ENCODE measurements at places on chromosomes 2 and 18. TPM values are rescaled to one million over a fixed set of nuclear protein-coding genes. Genes with fewer than 3 reads are reported as not detected.

DPYSL5 gene
- not detected for total RNA-seq

PGAP1 gene
- total RNA-seq, result 11.3 TPM

XDH gene
- not detected for total RNA-seq

FIGLA gene
- total RNA-seq, result not detected

- no peak for DNase-seq
Observed at GRCh38 chr2:169716238-169716886, 17.3 kb upstream of the KLHL23 start.

DNA sequence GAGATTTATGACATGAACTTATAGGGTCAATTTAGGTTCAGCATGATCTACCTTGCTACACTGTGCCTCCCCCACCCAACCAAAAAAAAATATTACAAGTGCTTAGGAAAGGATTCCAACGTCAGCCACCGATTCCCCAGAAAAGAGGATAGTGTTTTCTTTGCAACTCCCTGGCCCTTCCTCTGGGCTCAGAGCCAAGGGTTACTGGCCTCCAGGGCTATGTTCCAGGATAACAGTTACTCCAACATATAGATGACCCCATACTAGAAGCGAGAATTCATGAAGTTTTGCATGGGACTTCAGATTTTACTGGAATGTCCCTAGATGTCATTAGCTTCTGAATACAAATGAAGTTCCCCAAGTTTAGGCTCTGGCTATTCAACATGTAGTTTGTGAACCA is 172.1 kb downstream of the UPP2 start:
- no peak for DNase-seq

- no peak for DNase-seq
Observed at GRCh38 chr2:95574506-95574905, 17.3 kb upstream of the TRIM43 start.

DNA sequence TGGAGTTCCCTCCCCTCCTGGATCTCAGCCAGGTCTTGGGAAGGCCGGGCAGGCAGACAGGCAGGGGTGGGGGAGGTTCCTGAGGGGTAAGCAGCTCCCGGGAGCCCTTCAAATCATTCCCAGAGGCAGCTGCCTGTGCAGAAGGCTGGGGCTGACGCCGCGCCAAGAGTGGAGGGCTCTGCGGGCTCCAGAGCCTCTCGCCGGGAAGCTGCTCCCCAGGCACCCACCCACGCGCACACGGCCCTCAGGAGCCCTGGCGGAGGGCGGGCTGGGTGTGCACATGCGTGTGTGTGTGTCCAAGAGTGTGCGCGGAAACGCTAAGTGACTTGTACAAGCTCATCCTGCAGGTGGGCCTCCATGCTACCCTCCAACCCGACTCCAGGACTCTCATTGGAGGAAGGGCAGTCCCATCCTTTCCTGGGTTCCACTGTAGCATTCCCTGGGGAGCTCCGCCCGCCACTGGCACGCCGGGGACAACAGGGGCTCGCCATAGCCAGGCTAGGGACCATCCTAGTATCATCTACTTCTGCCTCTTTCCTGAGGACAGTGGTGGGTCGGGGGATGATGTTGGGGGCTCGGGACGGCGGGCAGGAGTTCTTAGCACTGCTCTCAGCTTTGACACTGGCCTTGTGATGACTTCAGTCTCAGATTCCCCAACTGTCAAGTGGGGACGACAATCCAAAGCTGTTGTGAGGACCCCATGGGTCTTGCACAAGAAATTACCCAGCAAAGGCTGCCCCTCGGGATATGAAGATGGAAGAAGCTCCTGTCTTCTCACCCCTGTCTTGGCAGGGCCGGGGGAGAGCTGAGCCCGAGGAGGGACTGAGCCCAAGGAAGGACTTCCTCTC is 50.3 kb downstream of the INHBB start:
- no peak for DNase-seq

DNA sequence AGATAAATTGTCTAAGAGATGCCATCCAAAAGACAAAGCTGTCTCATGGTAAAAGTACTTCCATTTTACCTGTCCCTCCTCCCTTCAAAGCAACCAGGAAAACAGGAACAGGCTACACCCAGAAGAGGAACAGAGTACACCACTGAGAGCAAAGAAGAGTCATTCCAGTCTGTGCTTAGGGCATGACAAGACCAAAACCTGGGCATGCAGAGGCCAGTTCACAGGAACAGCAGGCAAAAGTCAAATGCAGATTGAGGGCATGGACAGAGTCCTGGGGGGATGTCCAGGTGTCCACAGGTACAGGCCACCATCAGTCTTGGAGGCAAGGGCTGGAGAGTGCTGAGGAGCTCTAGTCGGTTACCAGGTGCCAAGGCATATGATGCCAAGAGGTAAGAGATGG is 23.7 kb downstream of the PLEK start:
- no peak for DNase-seq

DNA sequence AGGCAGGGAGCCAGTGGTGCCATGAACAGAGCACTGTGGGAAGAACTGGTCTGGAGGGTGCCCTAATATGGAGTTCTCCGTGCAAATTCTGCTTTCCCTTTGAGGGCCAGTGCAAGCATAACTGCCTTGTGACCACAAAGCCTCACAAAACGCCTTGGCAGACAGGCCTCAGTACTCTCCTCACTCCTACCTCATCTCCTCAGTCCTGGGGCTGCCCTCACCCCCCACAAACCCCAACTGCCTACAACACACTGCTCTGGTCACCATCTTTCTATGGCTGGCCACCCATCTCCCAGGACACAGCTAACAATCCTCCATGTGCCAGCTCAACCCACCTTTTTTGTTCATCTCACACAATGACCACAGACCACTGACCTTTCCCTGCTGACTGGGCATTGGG is 8.9 kb downstream of the COX5B start:
- DNase-seq, result no peak

GRCh38 chr2:20051532-20052228 is at the start of gene LAPTM4A:
Gene LAPTM4A, minus strand, starts transcription at chr2:20051628. Its CDS starts 108 bp downstream, at chr2:20051520.
- DNase-seq, result peak; percentile 96
